G401 (cell line): ENCODE measurements at places on chromosomes 7 and 10.

GRCh38 chr7:92560602-92561001 lies 29.6 kb downstream of the FAM133B start:
- no peak for DNase-seq

GRCh38 chr7:149414745-149415390 lies 46.0 kb downstream of the ZNF777 start:
- DNase-seq = peak; percentile 88

- no peak for DNase-seq
Observed at GRCh38 chr10:71237843-71238623, 25.7 kb downstream of the UNC5B start.

DNA sequence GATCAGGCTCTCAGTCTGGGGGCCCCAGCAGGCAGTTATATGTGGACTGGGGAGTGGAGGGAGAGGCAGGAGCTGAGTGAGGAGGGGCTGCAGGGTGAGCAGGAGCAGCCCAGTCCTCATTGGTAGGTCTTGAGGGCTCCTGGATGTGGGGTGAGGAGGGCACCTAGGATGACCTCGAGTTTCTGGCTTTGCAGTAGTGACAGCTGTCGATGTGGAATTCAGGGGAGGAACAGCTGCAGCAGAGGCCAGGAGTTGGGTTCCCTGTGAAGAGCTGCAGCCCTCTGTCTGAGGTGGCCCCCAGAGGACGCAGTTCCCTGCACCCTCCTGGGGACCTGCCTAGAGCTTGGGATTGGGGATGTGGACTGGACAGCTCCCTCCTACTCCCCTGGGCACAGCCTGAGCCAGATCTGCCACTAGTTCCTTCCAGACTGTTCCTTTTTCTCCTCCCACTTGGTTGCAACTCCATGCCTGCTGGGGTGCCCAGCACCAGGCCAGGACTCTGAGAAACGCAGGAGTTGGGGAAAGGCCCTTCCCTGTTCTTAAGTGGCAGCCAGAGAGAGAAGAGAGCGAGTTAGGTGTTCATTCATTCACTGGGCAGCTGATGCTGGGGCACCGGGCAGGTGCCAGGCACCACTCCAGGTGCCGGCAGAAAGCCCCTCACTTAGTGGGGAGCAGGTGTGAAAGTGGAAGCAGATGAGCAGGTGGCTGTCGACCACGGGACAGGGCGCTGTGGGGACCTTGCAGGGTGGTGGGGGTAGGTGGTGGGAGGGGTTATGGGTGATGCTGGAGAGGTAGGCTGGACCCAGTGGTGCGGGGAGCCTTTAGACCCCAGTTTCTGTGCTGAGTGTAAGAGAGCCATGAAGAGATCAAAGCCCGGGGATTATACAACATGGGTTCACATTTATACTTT lies 57.9 kb downstream of the PRF1 start:
- no peak for DNase-seq

GRCh38 chr10:124648131-124648475 lies 96.1 kb downstream of the FAM53B start:
- DNase-seq = no peak

DNA sequence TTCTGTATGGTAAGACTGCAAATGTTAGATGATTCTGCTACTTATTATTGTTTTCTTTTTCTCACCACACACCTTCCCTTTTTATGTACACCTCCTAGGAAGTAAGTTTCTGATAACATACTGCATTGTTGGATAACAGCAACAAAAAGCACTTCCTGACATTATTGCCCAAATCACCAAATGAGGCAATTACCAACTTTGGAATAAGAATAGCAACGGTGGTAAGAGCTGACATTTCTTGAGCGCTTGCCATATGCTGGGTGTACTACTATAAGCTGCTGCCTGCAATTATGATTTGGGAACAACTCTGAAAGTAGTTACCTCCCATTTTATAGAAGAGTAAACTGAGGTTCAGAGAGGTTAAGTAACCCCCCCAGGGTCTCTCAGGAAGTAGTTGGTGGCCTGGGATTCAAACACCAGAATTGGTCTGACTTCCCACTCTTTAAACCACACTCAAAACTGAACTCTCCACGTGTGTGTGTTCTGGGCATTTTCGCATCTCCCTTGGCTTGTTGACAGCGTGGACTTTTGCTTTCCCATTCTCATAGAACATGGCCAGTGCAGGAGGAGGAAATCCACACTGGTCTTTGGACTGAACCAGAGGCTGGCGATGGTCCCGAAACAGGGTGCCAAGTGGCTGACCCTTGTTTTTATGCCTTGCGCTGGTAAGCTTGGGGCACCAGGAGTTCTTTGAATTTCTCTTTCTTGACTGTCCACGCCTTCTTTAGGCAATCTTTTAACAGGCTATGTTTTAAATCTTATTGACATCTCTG lies 71.4 kb downstream of the TCF7L2 start:
- peak; percentile 20 for DNase-seq

GRCh38 chr10:132062641-132063390 lies 2.9 kb upstream of the JAKMIP3 start:
- DNase-seq = no peak

DNA sequence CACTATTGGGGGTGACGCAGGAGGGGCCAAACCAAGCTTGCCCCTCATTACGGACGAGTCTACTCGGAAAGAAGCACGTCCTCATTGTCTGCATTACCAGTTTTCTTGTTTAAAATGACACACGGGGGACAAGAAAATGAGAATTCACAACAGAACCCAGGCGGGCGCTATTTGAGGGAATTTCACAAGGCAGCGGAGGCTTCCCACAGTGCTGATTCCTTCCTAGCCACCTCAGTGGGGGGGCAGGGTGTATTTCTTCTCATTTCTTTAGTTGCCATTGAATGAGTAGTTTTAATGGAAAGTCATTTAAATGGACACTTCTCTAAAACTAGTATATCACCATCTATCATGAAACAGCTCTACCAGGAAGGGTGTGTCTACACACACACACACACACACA lies 42.9 kb downstream of the NRAP start:
- no peak for DNase-seq
